CD4-positive, alpha-beta T cell (primary cell): ENCODE measurements at places on chromosomes 1 and 21.

- DNase-seq, result no peak
These were observed 295.1 kb downstream of the SIPA1L2 start for GRCh38 chr1:232334811-232335210.

GRCh38 chr1:236281198-236281653 lies 532 bp downstream of the ERO1B start:
- DNase-seq, result no peak

DNA sequence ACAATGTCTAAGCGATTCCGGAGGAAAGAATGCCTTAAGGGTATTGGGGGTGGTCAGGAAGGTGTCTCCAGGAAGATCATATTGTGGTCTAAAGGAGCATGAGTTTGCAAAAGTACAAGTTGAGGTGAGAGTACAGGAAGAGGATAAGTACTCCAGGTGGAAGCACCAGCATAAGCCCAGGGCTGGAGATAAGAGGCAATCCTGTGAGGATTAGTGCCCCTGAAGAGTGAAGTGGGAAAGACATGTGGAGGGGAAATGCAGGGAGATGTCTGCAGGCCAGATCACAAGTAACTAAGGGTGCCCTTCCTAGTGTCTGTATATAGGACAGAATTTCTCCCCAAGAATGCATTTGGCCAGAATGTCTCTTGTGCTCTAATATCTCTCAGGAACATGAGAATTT lies 188.3 kb upstream of the DPT start:
- DNase-seq, result no peak

DNA sequence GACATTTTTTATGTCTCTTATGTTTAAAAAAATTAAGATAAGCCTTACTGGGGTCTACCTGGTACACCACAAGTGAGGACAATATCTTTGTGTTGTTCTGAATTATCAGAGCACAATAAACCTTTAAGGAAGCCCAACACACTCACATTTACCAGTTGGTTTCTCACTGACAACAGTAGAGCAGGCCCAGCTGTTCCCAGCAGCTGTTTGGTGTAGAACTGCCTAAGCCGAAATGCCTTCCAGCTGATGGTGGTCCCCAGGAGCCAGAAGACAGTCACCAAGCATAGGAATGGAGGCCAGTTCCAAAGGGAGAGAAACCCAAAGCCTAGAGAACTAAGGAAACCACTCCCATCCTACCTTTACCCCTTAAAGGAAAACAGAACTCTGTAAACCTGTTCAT lies 428.6 kb upstream of the CAMK1G start:
- no peak for DNase-seq

GRCh38 chr1:26109229-26110164 lies 2.1 kb upstream of the PDIK1L start:
- DNase-seq, result no peak

GRCh38 chr21:31554511-31555022 lies 104.9 kb upstream of the SOD1 start:
- peak; percentile 46 for DNase-seq

- DNase-seq, result no peak
These were observed 2.0 kb downstream of the MTX1 start for GRCh38 chr1:155210314-155211104.

DNA sequence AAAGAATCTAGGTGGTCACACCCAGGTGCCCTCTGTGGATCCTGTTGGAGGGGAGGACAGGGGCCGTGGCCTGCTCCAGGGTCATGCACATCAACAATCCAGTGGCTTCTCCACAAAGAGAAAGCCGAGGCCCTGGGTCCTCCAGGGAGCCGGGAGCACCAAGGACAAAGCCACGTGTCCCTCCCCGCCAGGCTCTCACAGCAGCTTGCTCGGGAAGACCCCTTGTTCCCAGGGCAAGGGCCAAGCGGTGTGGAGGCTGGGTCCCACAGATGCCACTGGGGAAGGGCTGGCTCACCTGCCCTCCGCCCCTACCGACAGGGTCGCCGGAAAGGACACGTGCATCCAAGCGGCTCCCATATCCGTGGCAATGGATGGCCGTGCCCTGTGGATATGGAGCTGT lies 192.9 kb upstream of the VAMP3 start:
- no peak for DNase-seq

- no peak for DNase-seq
These were observed 26.4 kb downstream of the LRRC53 start for GRCh38 chr1:74486036-74486435.

DNA sequence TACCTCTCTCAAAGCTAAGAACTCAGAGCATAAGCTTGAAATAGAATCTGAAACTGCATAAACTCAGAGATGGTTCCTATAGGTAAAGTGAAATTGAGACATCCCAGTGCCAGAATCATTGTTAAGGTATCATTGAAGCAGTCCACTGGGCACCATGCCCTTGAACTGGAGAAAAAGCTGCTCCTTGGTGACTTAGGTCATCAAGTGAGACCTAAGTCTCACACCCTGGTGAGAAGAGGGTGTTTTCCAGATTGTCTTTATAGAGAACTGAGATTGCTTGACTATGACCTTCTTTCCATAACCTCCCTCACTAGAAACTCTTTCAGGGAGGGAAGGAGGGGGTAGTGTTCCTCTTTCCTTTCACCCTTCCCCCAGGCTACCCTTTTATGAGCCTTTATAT lies 9.4 kb upstream of the ATP6V1G3 start:
- no peak for DNase-seq

- no peak for DNase-seq
These were observed 180.1 kb downstream of the EDEM3 start for GRCh38 chr1:184574588-184574987.

- no peak for DNase-seq
These were observed 17.2 kb downstream of the KCNA2 start for GRCh38 chr1:110588991-110589390.

- DNase-seq, result no peak
These were observed 7.1 kb upstream of the RASAL2 start for GRCh38 chr1:178086766-178087165.

GRCh38 chr1:20829531-20829930 lies 42.4 kb upstream of the HP1BP3 start:
- no peak for DNase-seq

DNA sequence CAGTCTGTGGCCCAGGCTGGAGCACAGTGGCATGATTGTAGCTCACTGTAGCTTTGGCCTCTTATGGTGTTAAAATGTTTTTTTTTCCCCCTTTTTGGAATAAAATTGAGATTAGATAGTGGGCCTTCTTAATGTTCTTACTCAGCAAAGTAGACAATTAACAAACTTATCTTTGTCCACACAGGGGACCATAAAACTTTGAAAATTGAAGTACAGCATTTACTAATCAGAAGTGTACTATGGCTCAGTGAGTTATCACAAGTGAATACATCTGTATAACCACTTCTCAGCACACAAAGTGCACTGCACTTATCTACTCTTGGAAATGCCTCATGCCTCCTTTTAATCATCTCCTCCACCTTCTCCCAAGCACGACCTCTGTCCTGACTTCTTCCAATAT lies 218.9 kb downstream of the PRDM2 start:
- no peak for DNase-seq

DNA sequence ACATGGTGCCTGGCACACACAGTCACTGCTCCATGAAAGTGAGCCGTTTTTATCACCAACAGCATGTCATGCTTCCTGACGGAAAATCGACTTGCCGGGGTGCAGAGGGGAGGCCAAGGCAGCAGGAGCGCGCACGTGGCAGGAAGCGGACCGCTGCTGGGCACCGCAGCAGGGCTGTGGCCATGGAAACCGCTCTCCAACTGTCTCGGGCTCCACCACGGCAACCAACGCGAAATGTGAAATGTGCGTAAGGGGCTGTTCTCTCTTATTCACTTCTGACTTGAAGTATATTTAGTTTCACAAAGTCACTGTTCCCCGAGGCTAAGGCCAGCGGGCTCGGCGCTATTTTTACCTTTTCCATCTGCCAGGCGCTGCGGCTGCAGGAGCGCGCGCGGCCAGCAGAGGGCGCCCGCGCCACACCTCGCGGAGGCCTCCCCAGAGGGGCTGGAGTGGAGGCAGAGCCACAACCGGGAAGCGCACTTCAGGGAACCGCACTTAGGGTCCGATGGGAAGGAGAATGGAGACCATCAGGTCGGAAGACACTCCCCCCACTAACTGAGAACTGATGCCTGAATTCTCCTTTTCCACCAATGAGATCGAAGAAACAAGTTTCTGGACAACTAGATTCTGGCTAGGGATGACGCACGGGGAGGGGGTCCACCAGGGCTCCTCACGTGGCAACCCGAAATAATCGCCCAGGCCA lies 19.7 kb downstream of the RCC2 start:
- peak; percentile 68 for DNase-seq

- DNase-seq, result no peak
These were observed 48.9 kb downstream of the PHC2 start for GRCh38 chr1:33381977-33382376.

- DNase-seq, result peak; percentile 13
These were observed 683 bp downstream of the LRRC8B start for GRCh38 chr1:89525169-89525855.

DNA sequence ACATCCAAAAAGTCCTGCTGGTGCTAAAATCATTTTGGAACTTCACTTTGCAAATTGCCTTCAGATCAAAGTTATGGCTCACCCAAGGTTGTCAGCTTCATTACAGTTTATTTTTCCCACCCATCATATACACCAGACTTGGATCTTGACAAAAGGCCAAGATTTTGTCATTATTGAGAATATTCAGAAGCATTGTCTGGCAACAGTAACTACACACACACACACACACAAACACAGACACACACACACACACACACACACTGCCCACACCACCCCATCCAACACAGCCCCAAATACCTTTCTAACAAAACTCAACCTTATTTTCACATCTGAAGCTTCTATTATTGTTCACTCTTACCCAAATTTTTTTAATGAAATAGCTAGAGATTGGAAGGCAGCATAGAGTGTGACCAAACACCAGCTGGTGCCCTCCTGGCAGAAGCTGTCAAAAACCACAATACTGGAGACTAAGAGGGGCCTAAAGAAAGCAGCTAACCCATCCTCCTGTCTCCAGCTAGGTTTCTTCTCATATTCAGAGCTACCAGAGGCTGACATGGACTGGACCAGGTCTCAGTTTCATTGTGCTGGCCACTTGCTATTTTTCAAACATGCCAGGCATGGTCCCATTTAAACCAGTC lies 139.1 kb upstream of the ZC3H11B start:
- DNase-seq, result no peak

DNA sequence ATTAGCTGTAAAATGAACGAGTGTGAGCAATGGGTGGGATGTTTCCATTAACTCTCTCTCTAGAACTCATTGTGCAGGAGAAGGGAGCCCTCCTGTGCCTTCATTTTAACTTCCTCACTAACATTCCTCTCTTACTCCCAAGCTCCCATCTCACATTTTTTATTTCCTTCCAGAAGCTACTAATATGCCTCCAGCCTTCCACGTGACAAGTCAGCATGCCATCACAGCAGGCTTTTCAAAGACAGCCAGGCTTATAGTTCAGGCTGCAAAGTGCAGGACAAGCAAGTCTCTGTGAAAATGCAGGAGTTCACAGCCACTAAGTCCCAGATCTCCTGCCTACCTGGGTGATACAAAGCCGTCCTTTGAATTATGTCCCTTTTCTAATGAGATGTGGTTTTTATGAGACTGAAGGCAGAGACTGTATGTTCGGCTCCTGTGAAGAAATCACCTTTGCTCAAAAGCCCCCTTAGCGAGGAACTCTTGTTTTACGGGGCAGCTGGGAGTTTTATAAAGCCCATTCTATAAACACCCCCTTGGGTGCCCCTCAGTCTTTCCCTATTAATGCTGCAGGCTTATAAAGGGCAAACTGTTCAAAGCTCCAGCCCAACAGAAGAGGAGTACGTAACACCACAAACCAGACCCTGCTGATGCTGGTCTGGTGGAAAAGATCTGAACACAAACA lies 14.8 kb upstream of the ANGPTL7 start:
- no peak for DNase-seq

GRCh38 chr1:228038387-228039005 lies 31.7 kb downstream of the WNT3A start:
- peak; percentile 25 for DNase-seq

GRCh38 chr1:201376464-201377374 lies 761 bp downstream of the TNNT2 start:
- no peak for DNase-seq

GRCh38 chr1:5329068-5329739 lies 663.0 kb downstream of the NPHP4 start:
- no peak for DNase-seq

GRCh38 chr1:42369471-42369870 lies 11.1 kb upstream of the RIMKLA start:
- DNase-seq, result no peak

- no peak for DNase-seq
These were observed 22.9 kb downstream of the HYI start for GRCh38 chr1:43430831-43431230.

DNA sequence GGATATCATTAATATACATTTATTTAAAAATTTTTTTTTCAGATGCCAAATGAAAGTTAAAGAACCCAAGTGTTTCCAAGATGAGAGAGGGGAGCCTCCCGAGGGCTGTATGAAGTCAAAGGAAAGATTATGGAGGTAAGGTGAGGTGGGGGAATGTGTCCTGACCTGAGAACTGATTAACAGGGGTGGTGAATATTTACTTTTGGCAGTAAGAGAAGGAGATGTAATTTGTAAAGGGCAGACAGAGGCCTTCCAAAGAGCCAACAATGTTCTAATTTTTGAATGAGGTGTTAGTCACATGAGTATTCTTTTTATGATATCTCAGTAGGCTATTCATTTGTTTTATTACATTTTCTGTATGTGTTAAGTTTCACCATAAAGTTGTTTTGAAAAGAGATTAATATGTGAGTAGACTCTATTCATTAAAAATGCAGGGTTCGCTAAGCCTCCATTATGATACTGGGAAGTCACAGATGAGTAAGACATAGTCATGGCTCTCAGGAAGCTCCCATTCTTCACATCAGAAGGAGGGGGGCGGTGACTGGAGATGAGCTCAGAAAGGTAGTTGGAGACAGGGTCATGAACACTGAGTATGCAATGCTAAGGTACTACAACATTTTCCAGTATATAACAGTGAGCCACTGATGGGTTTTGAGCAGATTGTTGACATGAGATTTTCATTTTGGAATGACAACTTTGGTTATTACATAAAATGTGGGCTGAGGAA lies 62.4 kb upstream of the TNFSF18 start:
- no peak for DNase-seq

DNA sequence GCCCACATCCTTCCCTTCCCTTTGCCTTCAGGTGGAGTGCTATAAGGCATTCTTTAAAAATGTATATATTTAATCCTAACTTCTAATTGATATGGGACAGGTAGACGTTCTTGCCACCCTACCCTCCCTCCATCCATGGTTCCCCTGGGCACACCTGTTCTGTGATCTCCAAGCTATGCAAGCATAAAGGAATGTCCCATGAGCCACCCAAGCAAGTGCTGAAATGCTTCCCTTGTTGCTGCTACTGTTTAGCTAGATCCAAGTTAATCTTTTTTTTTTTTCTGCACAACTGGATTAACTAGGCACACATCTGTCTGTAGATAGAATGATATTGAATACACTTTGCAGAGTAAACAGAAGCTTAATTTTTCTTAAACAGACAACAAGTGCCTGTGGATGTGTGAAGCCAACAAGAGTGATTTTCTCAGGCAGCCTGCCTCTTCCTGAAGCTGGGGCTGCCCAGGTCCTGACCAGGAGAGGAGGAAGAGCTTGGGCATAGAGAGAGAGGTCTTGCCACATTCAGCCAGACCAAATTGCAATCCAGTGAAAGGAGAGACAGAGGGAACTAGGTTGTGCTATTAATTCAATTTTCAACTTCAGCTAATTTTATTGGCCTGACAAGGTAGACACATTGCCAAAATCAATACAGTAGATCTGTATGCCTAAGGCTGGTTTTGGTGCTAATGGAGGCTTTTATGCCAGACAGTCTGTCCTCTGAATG lies 28.2 kb upstream of the ATP1B1 start:
- no peak for DNase-seq
